Psoas muscle (tissue), 8 donors: ENCODE measurements at places on chromosomes 12 and 14.

DNA sequence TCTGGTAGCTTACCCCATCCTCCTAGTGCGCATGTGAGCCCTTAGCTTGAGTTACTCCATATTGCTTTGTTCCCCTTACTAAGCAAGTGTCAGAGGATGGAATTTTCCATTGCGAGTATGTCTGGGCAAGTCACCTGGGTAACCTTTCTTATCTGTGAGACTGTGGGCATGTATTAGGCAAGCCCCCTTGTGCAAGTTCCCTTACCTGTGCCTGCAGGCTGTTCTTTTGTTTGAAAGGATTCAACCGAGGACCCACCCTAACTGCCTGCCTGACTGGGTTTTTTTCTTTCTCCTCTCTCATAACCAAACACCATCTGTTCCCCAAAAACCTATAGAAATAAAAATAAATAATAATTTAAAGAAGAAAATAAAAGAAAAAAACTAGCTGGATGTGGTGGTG lies 22.3 kb upstream of the PPP2R5E start:
- DNase-seq: no peak

DNA sequence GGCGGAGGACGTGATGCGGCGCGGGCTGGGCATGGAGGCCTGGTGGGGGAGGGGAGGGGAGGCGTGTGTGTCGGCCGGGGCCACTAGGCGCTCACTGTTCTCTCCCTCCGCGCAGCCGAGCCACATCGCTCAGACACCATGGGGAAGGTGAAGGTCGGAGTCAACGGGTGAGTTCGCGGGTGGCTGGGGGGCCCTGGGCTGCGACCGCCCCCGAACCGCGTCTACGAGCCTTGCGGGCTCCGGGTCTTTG lies 303 bp downstream of the GAPDH start:
- no peak for DNase-seq

- DNase-seq: no peak
Measured at GRCh38 chr14:58296726-58297125, 1.6 kb upstream of the ARID4A start.

DNA sequence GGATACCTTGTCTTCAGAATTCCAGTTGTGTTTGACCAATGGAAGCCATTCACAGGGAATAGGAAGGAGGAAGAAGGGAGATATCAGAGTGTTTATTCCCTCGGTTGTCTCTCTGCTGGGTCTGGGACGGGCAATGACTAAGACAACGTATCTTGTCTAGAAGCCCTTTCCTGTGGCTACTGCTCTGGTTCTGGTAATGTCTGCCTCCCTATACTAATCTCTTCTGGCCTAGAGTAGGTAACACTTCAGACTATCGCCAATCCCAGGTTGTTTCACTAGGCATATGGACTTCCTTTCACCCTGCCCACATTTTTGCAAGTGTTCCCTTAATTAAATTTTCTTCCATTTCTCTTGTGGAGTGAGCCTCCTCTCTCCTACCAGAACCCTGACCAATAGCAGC lies 687.7 kb upstream of the TBX3 start:
- no peak for DNase-seq

DNA sequence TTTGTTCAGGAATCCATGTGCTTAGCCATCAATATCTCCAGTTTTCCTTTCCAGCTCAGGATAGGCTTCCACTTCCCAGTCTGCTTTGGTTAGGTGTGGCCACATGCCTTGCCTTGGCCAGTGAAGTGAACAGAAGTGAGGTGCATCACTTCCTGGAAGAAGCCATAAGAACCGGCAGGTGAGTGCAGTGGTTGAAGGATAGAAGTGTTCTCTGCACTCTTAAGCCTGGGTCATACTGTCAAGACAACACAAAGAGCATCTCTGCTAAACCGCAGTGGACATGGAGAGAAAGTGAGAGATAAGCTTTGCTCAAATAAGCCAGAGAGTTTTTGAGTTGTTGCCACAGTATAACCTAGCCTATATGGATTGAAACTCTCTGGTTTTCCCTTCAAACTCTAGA lies 11.4 kb downstream of the GNG2 start:
- no peak for DNase-seq

DNA sequence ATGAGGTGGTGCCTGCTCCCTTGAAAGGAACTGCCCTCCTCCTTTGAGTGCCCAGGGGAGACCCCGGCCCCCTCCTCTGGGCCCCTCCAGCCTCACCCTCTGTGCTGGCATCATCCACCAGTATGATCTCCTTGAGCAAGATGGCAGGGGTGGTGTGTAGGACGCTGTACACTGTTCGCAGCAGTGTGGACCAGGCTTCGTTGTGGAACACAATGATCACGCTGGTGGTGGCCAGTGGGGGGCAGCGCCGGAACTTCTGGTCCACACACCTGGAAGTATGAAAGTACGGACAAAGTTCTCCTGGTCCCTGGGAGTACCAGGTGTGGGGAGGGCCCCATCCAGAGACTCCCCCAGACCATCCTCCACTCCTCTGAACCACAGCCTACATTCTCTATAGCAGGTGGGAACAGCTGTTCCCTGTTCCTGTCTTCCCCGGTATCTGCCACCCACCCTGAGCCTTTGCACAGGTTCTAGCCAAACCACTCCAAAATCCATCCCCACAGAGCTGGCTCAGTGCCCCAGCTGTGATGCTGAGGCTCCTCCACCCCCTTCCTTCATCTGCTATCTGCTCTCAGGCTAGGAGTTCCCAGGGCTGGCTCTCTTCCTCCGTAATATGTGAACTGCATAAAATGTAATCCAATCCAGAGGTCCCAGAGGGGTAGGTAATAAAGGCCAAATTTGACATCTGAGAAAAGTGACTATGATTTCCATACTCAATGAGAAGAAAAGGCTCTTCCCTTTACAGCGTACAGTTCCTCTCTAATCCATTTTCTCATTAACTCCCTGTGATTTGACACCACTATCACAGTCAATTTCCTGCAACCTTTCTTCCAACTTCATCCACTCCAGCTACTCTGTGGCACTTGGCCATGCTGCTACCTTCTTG lies 13.9 kb downstream of the GALNT6 start:
- DNase-seq: no peak

GRCh38 chr12:85872497-85873091 lies 1.5 kb upstream of the NTS start:
- DNase-seq: no peak

- DNase-seq: no peak
Measured at GRCh38 chr14:20334017-20334416, 938 bp upstream of the CCNB1IP1 start.

DNA sequence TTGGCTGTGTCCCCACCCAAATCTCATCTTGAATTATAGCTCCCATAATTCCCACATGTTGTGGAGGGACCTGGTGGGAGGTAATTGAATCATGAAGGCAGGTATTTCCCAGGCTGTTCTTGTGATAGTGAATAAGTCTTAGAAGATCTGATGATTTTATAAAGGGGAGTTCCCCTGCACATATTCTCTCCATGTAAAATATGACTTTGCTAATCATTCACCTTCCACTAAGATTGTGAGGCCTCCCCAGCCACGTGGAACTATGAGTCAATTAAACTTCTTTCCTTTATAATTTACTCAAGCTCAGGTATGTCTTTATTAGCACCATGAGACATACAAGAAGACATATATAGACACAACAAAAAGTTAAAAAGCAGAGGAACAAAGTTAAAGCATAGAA lies 120.0 kb downstream of the CPNE8 start:
- DNase-seq: no peak

GRCh38 chr12:121708313-121709063 lies 4.1 kb upstream of the TMEM120B start:
- no peak for DNase-seq

DNA sequence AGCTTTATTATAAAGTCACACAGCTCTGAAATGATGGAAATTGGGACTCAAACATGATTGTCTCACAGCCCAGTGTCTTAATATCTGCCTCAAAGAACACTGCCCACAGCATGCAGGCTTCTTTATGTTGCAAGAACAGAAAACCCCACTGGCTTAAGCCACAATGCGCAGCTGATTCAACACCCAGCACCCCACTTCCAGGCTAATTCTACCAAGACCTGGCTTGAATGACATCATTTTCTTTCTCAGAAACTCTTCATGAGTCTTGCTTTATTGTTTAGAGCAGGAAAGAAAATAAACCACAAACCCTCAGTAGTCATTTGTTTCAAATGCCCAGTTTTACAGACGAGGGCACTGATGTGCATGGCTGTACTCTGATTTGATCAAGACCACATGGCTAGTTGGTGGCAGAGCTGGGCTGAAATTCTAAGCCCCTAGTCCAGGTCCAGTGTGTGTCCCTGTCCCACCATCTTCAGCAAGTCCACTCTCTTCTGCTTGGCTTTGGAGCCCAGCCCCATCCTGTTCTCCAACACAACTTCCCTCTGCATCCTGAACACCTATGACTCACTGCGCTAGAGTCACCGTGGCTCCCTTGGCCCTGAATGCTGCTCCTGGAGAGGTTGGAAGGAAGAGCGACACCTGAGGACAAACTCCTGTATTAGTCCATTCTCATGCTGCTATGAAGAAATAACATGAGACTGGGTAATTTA lies 50.3 kb upstream of the SRSF5 start:
- no peak for DNase-seq

- no peak for DNase-seq
Measured at GRCh38 chr14:50719911-50720759, 52.0 kb upstream of the SAV1 start.

- no peak for DNase-seq
Measured at GRCh38 chr12:132259872-132260695, 69.3 kb downstream of the GALNT9 start.
